Neural cell (in vitro differentiated cells): ENCODE measurements at places on chromosomes 3 and 15. TPM values are rescaled to one million over a fixed set of nuclear protein-coding genes. Genes with fewer than 3 reads are reported as not detected.

Gene EBLN2
- 4.7 and 8.3 TPM in 2 replicates for polyA plus RNA-seq

Gene CPN2
- polyA plus RNA-seq, result not detected in 2 replicates

Gene CCRL2
- not detected in 2 replicates for polyA plus RNA-seq

Gene NR2C2
- polyA plus RNA-seq, result 37.5 and 40.4 TPM in 2 replicates

Gene HYAL3
- polyA plus RNA-seq, result 8.8 and 9.1 TPM in 2 replicates

Gene TTLL13
- polyA plus RNA-seq, result 0.33 TPM in 1 of 2 replicates, not detected in the other

Gene PRICKLE2
- polyA plus RNA-seq, result 8.7 TPM in 2 replicates

Gene GPR149
- 10.7 and 10.9 TPM in 2 replicates for polyA plus RNA-seq

Gene AGTR1
- 1.3 and 1.9 TPM in 2 replicates for polyA plus RNA-seq

Gene TLR9
- not detected in 2 replicates for polyA plus RNA-seq

Gene BFSP2
- polyA plus RNA-seq, result not detected in 2 replicates

Gene CACNA1D
- 22.5 and 24.9 TPM in 2 replicates for polyA plus RNA-seq

Gene ANKRD63
- polyA plus RNA-seq, result 2.1 TPM in 1 of 2 replicates, not detected in the other

Gene SLCO3A1
- polyA plus RNA-seq, result 14.2 and 24.5 TPM in 2 replicates
